ENCODE measurements at places on chromosomes 6 and 20.
A peak's percentile ranks its signal among the peaks of the same experiment; 100 is the strongest.

- no peak for DNase-seq
Observed at GRCh38 chr20:58670102-58670501, 19.0 kb downstream of the STX16 start.

DNA sequence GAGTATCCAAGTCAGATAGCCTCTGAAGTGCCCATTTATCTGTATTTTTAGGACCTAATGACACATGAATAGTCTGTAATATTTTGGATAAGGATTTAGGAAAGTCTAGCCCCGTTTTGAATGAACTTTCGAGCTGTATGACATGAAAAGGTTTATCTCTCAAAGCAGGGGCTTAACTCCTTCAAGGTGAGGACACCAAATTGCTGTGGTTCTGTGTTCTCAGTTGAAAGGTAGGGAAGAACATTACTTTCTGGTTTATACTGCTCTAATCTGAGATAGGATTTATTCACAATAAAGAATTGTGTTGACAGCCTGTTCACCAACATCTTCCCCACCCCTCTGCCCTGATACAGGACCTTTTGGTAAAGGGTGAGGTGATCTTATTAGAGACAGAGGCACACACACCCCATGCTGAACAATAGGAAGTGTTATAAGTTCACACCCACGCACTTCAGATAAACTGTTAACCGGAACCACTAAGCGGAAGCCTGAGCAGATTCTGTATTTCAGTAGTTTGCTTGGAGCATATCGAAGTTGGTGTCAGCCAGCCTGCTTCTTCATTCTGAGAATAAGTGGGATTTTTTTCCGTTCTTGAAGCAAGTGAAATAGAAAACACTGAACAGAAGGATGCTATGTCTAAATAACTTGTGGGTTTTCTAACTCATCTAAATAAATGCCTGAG is 223.3 kb downstream of the TMEM242 start:
- DNase-seq: no peak

DNA sequence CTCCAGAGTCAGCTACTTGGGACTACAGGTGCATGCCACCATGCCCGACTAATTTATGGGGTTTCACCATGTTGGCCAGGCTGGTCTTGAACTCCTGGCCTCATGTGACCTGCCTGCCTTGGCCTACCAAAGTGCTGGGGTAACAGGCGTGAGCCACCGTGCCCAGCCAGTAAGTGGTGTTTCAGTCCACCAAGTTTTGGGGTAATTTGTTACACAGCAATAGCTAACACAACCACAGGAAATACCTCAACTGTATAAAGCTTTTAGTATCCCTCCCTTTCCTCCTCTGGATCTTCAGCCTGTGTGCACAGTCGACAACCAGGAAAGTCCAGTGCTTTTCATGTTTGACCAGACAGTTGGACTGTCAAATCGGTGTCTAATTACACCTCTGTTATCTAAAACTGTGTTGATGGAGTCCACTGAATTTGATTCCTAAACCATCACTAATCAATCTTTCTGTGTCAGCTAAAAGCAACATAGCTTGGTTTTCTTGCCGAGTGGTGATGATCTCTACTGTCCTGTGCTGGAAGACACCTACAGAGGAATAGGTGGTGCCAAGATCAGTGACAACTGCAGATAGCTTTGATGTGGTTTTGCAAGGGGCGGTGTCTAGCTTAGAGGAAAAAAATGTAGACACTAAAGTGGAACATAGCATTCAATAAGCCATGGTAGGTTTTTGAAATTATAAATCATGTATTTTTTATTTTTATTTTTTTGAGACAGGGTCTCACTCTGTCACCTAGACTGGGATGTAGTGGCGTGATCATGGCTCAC is 22.2 kb upstream of the ZBTB2 start:
- DNase-seq: no peak

DNA sequence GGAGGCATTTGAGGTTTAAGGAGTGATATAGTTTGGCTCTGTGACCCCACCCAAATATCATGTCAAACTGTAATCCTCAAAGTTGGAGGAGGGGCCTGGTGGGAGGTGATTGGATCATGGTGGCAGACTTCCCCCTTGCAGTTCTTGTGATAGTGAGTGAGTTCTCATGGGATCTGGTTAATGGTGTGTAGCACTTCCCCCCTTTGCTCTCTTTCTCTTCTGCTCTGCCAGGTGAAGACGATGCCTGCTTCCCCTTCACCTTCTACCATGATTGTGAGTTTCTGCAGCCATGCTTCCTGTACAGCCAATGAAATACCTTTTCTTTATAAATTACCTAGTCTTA is 1.7 kb upstream of the HDDC2 start:
- DNase-seq: no peak

DNA sequence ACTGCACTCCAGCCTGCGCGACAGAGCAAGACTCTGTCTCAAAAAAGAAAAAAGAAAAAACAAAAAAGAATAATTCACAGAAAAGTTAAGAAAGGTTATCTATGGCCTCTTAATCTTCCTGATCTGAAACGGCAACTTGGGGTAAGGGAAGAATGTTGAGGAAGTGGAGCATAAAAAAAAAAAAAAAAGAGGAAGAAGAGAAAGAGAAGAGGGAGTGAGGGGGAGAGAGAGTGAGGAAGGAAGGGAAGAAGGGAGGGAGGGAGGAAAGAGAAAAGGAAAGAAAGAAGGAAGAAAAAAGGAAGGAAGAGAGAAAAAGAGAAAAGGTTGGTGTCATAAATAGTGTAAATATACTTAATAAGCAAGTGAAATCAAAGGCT is 68.9 kb upstream of the NCOA3 start:
- DNase-seq: no peak

DNA sequence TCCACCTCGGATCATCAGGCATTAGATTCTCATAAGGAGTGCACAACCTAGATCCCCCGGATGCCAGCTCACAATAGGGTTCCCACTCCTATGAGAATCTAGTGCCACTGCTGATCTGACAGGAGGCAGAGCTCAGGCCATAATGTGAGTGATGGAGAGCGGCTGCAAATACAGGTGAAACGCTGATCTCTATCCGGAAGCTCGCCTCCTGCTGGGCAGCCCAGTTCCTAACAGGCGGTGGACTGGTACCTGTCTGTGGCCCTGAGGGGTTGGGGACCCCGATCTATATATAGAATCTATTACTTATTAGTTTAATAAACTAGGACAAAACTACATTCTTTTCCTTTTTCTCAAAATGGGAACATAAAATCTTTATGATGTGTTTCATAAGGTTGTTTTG is 741.9 kb downstream of the RFPL4B start:
- DNase-seq: peak; percentile 73

DNA sequence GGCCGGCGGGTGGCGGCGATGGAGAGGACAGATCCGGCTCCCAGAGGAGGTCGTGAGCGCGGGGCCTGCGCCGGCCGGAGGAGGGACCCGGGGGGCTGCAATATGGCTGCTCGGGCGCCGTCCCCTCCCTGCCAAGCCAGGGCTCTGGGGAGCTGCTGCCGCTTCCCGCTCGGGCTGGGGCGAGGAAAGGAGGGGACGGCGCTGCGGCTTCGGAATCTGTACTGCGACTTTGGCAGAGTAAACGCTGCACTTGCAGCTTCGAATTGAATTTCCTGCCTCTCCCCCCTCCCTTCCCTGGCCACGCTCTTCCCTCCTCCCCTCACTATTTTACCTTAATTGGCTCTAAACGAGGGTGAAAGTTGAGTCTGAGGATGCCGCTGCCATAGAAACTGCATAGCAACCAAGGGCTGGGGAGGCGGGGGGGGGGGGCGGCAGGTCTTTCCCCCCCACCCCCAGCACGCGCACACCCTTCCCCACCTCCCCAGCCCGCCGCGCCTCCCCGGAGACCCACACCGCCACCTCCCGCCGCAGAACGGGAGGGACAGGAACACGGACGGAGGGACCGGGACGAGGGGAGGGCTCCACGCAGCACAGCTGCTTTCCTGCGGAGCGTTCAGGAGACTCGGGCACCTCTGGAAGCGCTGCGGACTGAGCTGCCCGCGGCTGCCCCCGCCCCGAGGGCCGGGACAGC is 93.9 kb downstream of the RNASET2 start:
- DNase-seq: peak; percentile 87

GRCh38 chr6:144500892-144501291 is 215.8 kb downstream of the UTRN start:
- no peak for DNase-seq
